ENCODE measurements at places on chromosomes 16 and 17. TPM values are rescaled to one million over a fixed set of nuclear protein-coding genes. Genes with fewer than 3 reads are reported as not detected.

- DNase-seq = no peak
Measured at GRCh38 chr17:40819528-40820125, 2.8 kb downstream of the KRT10 start.

- DNase-seq = no peak
Measured at GRCh38 chr17:2749058-2749783, at the start of gene CCDC92B. Gene CCDC92B (minus strand): TSS chr17:2749652. CDS start chr17:2735145, 14,507 bp downstream.

GRCh38 chr16:55176901-55177300, 147.1 kb upstream of the IRX6 start:
- DNase-seq = no peak

DNA sequence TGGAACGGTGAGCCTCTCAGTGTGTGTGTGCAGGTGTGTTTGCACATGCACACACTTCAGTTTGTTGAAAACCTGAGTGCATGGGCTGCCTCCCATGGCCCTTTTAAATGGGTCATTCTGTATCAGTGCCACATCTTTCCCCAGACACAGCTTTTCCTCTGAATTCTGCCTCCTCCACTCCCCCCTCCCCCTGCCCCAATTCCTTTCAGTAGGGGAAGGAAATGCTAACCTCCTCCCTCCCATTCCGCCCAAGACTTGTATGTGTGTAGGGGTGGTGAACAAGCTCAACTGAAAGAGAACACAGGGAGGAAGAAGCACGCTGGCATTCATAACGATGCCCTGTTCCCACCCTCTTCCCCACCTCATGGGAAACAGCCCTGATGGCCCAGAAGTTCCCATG, 34.3 kb downstream of the C17orf75 start:
- DNase-seq = no peak

- DNase-seq = no peak
Measured at GRCh38 chr16:72240466-72240865, 68.5 kb upstream of the PMFBP1 start.

- peak; percentile 61 for DNase-seq
Measured at GRCh38 chr16:74726716-74727115, 26.1 kb upstream of the MLKL start.

DNA sequence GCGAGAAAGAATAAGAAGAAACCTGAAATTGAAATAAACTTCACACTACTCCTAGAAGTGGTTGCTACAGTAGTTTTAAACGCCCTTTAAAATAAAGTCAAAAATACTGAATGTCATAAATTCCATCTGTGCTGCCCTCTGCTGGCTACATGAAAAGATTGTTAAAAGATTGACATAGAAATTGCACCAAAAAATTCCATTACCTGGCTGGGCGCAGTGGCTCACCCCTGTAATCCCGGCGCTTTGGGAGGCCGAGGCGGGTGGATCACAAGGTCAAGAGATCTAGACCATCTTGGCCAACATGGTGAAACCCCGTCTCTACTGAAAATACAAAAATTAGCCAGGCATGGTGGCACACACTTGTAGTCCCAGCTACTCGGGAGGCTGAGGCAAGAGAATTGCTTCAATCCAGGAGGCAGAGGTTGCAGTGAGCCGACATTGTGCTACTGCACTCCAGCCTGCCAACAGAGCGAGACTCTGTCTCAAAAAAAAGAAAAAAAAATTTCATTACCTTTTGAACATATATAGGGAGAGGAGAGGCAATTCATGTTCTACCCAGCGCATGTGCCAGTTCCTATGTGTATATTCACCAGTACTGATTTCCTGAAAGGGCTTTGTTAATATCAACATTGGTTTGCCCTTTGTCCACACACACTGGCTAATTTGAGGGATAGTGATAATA, 36.5 kb downstream of the CYTH1 start:
- DNase-seq = peak; percentile 61

DNA sequence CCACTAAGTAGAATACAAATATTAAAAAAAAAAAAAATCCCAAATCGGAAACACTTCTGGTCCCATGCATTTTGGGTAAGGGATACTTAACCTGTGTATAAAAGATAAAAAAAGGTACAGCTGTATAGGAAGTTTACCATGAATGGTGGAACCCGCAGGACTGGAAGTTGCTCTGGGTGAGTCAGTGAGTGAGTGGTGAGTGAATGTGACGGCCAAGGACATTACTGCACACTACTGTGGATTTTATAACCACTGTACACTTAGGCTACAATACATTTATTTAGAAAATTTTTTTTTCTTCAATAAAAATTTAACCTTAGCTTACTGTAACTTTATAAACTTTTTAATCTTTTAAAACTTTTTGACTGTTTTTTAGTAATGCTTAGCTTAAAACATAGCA, 71.3 kb upstream of the BCAR1 start:
- DNase-seq = no peak

- peak; percentile 55 for DNase-seq
Measured at GRCh38 chr17:78883533-78884131, 19.4 kb downstream of the CEP295NL start.

DNA sequence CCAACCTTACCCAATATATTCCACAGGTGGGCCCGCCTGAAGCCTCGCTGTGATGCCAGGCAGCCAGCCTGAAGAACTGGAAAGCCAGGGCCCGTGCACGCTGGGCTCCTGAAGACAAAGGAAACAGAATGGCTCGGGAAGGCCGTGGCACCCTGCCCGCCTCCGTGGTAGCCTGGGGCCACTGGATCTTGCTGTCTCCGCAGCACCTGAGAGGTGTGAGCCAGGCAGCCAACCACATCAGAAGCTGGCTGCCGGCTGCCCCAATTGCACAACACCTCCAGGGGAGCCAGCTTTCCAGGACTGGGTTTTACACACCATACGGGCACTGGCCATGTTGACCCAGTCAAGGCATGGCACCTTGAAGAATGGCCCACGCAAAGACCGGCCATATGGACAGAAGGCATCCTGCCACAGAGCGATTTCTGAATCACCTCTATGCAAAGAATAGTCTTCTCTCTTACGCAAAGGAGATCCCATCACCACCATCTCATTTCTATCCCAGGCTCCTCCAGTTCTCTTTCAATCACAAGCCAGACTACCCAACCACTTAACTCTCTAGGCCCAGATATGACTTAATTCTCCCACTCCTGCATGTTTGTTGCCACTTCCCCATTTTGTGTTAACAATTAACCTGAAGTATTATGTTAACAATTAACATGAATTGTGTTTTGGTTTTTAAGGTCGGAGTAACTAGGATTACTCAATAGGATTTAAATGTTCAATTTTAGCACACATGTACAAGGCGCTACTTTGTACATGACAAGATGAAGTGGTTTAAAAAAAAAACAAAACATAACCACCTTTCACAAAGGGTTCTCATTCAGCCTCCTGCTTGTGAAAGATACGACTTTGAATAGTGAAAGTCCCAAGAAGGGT, 32.1 kb downstream of the ZFHX3 start:
- peak; percentile 44 for DNase-seq

- no peak for DNase-seq
Measured at GRCh38 chr16:48106446-48106845, 49.3 kb downstream of the ABCC12 start.

- peak; percentile 76 for DNase-seq
Measured at GRCh38 chr17:73288534-73289302, 23.1 kb downstream of the CDC42EP4 start.

DNA sequence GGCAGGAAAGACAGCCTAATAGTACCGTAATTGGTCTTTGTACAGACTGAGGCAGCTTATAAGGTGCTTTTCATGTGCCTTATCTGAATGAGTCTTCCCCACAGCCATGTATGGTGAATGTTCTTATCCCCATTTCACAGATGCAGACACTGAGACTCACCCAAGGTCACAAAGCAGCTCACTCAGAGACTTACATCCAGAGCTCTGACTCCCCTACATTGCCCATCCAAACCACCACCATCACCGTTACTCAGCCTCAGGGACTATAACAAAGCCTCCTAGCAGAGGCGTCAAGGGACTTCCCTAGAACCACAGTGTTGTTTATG, 627 bp upstream of the GPR179 start:
- no peak for DNase-seq

DNA sequence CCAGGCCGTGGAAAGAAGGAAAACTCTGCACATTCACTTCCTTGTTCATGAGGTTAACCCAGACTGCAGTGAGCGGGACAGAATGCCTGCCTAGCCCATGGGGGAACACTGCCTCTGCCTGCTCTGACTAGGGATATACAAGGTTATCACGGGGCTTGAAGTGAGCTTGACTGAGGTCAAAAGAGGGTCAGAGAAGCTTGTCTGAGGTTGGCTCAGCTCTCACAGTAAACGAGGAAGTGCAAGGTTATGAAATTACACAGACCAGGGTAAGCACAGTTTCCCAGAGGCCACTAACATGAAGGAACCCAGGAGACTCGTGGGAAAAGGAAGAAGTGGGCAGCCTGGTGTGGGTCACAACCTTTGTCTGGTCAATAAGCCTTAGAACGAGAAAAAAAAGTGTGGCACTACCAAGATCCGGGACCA, 28.7 kb downstream of the HIC1 start:
- DNase-seq = peak; percentile 51

- no peak for DNase-seq
Measured at GRCh38 chr17:17480593-17481148, 3.9 kb downstream of the MED9 start.

- DNase-seq = no peak
Measured at GRCh38 chr17:34135841-34136240, 119.2 kb upstream of the CCL2 start.

DNA sequence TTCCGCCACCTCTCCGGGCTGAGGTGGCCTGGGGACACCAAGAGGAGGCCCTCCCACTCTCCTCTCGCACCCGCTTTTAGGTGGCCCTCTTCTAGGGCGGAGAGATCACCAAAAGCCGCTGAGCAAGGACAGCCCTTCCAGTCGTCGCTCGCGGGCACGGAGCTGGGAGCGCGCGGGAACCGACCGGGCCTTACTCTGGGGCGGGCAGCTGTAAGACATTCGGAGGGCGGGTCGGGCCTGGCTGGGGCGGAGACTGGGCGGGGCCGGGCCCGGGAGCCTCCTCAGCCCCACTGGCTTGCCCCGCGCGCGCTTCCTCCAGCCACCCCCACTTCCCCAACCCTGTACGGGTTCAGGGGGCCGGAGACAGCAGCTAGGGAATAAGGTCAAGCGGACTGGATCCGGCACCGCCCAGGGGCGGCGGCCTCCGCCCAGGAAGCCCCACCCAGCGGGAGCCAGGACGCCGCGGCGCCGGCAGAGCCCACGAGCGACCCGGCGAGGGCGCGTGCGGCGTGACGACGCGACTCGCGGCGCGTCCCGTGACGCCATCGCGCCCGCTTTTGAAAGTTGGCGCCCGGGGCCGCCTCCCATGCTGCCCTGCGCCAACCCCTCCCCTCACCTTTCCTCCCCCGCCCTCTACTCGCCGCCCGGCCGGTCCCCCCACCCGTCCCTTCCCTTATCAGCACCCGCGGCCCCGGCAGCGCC, 351 bp upstream of the CTCF start:
- peak; percentile 97 for DNase-seq

PRKAR1A gene
- total RNA-seq = 147 TPM

TP53TG3C gene
- not detected for total RNA-seq

IRX5 gene
- total RNA-seq = not detected

SPATA32 gene
- 0.22 TPM for total RNA-seq

CA4 gene
- total RNA-seq = 673 TPM
